ENCODE measurements at places on chromosomes 3 and 15. TPM values are rescaled to one million over a fixed set of nuclear protein-coding genes. Genes with fewer than 3 reads are reported as not detected.

The QARS1 gene
- 193 TPM for total RNA-seq

The RTP3 gene
- not detected for total RNA-seq

The SEC22A gene
- total RNA-seq, result 34.1 TPM

The MAGEL2 gene
- total RNA-seq, result not detected

The GABPB1 gene
- total RNA-seq, result 83.4 TPM

The STRA6 gene
- 3.5 TPM for total RNA-seq

The KCNMB3 gene
- 0.34 TPM for total RNA-seq

The LRRC28 gene
- total RNA-seq, result 17.8 TPM

The FOXB1 gene
- not detected for total RNA-seq

The VIPR1 gene
- total RNA-seq, result 6.2 TPM

The TMED3 gene
- total RNA-seq, result 84.6 TPM

The ADGRG7 gene
- not detected for total RNA-seq

The LMAN1L gene
- total RNA-seq, result not detected

The ITIH1 gene
- total RNA-seq, result not detected

The ABCF3 gene
- total RNA-seq, result 69.3 TPM

The UBE3A gene
- 85.8 TPM for total RNA-seq

The SFMBT1 gene
- 10.3 TPM for total RNA-seq

The MAP6D1 gene
- total RNA-seq, result 0.68 TPM

The SV2B gene
- total RNA-seq, result 0.50 TPM

The ACTC1 gene
- not detected for total RNA-seq

The TMEM207 gene
- not detected for total RNA-seq
